ENCODE measurements at places on chromosomes 6 and 20.

- no peak for DNase-seq
Measured at GRCh38 chr6:122696079-122696478, 83.4 kb upstream of the FABP7 start.

GRCh38 chr6:32906539-32906938 lies 34.3 kb downstream of the HLA-DMB start:
- no peak for DNase-seq

DNA sequence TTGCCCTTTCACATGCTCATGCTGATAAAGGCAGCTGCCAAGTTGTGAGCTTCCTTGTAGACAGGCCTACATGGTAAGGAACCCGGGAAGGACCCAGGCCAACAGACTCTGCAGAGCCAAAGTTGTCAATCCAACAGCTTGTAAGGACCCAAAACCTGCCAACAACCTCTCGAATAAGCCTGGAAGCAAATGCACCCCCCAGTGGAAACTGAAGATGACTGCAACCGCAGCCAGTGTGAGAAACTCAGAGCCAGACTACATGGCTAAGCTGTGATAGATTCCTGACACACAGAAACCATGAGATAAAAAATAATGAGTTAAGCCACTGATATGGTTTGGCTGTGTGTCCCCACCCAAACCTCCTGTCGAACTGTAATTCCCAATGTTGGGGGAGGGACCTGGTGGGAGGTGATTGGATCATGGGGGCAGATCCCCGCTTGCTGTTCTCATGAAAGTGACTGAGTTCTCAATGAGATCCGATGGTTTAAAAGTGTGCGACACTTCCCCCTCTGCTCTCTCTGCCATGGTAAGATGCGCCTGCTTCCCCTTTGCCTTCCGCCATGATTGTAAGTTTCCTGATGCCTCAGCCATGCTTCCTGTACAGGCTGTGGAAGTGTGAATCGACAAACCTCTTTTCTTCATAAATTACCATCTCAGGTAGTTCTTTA lies 18.8 kb upstream of the CLPSL2 start:
- no peak for DNase-seq

- DNase-seq = no peak
Measured at GRCh38 chr6:85390775-85391174, 59.1 kb upstream of the NT5E start.

DNA sequence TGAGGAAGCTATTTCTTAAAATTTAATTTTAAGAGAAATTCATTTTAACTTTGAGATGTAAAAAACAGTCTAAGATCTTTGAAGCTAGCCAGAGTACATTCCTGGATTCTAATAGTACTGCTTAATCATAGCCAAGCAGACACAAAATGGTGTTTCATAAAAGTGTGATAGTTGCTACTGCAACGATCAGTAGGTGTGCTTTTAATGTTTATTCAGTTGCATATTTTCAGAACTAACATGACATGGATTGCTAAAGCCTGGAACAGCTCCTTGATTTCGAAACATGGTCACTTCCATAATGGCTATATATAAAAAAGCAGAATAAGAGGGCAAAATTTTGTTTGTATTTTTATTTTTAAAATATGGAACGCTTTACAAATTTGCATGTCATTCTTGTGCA lies 35.5 kb downstream of the SESN1 start:
- DNase-seq = no peak

DNA sequence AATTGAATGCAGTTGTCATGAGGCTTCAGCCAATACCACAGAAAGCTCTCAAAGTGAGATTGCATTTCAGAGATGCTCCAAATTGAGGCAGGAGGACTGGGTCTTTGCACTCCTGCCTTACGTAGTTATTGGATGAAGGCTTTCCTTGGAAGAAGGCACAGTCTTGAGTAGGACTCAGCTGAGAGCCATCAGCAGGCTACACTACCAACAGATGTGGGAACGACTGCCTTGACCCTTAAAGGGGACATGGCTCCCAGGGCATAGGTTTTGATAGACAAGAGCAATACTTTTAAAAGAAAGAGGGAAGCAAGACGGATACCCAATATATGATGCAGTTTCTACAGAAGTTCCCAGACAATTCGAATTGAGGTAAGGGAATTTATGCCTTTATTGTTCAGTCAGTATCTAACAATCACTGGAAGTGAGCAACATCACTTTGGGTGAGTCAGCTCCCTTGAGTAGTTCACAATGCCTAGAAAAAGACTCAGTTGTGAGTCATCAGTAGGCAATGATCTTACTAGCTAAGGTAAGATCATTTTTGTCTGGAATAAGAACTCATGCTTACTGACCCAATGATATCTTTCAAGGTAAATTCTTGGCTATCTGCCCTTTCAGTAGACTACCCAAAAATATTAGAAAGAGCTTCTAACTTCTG lies 390.8 kb downstream of the GJA1 start:
- DNase-seq = peak; percentile 71

GRCh38 chr6:170086639-170087420 lies 204.0 kb downstream of the DLL1 start:
- no peak for DNase-seq

GRCh38 chr20:7617797-7618196 lies 322.5 kb downstream of the HAO1 start:
- no peak for DNase-seq

DNA sequence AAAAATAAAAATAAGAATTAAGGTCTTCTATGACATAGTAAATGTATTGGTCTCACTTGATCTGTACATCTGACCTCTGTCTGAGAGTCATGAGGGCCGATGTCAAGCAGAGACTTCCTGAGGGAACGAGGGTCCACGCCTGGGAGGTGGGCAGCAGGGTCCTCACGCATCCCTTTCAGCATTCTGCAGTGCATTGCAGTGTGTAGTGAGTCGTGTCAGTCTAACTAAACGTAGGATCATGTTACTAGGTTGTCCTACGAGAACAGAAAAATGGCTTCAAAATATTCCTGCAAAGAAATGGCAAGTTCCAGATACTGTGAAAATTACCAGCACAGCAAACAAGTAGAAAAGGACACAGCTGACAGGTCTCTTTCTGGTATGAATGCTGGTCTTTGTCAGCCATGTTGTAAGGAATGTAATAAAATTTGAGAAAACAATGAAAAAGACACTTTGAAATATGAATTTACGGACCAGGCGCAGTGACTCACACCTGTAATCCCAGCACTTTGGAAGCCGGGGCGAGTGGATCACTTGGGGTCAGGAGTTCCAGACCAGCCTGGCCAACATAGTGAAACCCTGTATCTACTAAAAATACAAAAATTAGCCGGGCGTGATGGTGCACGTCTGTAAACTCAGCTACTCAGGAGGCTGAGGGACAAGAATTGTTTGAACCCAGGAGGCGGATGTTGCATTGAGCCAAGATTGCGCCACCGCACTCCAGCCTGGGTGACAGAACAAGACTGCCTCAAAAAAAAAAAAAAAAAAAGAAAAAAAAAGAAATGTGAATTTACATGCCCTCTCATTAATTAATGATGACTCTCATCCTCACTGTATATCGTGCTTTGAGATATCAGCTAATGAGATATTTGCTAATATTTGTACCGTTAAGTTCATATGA lies 2.4 kb upstream of the AHCY start:
- no peak for DNase-seq

DNA sequence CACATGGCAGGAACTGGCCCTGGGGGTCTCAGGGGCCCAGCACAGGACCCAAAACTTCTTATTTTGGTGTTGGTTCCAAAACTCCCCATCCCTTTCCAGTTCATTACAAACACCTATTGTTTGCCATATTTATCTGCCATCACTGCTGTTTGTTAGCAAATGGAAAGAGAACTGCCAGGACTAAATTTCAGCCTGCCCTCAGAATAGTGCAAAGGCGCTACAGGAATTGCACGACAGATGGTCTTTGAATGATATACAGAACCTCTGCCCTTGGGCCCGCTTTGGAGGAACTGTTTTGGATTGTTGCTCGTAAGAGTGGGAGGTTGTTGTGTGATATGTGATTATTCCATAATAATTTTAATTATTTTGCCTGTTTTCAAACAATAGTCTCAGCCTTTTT lies 199.0 kb upstream of the FBXL4 start:
- no peak for DNase-seq

- DNase-seq = no peak
Measured at GRCh38 chr6:156598071-156598854, 178.9 kb upstream of the ARID1B start.

GRCh38 chr20:10523443-10523842 lies 88.3 kb downstream of the SLX4IP start:
- DNase-seq = no peak

DNA sequence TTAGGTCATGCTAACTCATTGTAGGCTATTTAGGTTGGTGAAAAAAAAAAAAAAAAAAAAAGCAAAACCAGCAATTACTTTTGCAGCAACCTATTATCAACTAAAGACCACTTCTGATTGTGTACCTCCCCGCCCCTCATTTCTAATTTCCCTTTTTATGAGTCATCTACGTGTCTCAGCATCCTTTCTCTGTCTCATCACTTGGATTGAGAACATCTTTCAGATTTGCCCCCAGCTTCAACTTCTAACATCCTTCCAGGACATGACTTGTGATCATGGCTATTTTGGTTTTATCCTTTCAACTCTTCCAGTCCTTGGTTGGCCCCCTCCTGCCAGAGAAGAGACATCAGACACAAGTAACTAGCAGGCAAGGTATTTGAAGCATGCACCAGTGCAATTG lies 156.7 kb upstream of the CCN2 start:
- DNase-seq = no peak

- DNase-seq = no peak
Measured at GRCh38 chr6:34301408-34301807, 52.6 kb upstream of the SMIM29 start.

DNA sequence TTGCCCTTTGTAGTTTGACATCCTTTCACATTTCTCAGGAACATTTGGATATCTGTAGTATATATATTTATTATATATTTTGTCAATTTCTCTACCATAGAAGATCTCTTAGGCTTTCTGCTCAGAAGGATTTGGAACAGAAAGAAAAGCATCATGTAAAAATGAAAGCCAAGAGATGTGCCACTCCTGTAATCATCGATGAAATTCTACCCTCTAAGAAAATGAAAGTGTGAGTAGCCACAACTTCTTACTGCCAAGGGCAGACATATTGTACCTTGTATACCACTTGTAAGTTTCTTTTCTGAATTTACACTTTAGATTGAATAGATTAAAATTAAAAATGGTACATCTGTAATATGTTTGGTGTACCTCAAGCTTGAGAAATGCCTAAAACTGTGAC lies 31.2 kb downstream of the TPX2 start:
- DNase-seq = no peak

GRCh38 chr6:14095437-14095836 lies 22.1 kb upstream of the CD83 start:
- DNase-seq = no peak

- DNase-seq = no peak
Measured at GRCh38 chr6:54002116-54002515, 109.1 kb upstream of the MLIP start.

DNA sequence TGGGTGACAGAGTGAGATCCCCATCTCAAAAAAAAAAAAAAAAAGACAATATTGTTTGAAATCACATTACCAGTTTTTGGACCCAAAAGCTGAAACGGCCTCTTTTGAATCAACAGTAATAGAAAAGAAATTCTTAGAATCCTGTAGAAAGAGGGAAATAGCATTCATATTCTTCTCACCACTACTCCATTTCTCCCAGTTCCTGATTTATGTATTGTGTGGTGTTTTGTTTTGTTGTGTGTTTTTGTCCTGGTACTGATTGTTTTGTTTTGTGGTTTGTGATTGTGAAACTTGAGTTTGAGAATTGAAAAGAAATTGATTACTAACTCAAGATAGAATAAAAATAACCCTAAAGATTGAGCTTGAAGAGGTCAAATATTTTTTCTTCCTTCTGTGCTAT lies 26.2 kb upstream of the EEF1A1 start:
- DNase-seq = no peak

DNA sequence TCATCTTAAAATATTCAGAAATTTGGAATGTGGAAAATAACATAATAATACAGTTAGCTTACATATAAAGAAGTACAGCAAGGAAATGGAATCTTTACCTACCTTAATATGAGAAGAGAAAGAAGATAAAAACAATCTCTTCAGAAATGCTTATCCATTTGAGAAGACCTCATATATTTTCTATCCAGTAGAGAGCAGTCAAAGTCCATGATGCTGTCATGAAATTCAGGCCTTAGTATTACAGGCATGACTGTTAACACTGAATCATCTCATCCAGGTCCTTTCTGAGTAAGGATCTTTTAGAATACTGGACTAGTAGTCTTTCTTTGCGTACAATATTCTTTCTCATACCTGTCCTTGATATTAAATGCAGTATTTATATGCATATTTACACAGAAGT lies 713.4 kb downstream of the CD109 start:
- peak; percentile 60 for DNase-seq

- DNase-seq = no peak
Measured at GRCh38 chr6:119395192-119395591, 45.6 kb upstream of the MAN1A1 start.

- no peak for DNase-seq
Measured at GRCh38 chr6:130070326-130070725, 51.9 kb downstream of the L3MBTL3 start.
